ENCODE measurements at places on chromosomes 6 and 20.

DNA sequence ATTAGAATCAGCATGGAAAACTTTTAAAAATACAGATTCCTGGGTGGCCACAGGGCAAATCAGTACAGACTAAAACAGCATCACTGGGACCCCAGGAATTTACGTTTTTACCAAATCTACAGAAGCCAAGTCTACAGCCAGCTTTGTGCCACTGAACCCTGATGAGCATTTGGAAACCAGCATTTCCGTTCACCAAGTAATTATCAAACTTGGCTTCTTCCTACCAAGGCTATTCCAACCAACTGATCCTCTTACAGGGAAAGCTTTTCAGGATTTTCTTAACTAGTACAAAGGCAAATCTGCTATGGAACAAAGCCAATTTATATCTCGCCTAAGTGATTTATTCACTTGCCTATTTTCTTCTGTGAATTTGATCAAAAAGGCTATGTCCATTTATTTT, 47.0 kb downstream of the PLAGL1 start:
- H3K27me3 ChIP-seq: no peaks in the 10 kb centered on the region
- H3K4me1 ChIP-seq: no peaks in the 10 kb centered on the region
- no peak overlapping the region for H3K27ac ChIP-seq
- DNase-seq: no peak

DNA sequence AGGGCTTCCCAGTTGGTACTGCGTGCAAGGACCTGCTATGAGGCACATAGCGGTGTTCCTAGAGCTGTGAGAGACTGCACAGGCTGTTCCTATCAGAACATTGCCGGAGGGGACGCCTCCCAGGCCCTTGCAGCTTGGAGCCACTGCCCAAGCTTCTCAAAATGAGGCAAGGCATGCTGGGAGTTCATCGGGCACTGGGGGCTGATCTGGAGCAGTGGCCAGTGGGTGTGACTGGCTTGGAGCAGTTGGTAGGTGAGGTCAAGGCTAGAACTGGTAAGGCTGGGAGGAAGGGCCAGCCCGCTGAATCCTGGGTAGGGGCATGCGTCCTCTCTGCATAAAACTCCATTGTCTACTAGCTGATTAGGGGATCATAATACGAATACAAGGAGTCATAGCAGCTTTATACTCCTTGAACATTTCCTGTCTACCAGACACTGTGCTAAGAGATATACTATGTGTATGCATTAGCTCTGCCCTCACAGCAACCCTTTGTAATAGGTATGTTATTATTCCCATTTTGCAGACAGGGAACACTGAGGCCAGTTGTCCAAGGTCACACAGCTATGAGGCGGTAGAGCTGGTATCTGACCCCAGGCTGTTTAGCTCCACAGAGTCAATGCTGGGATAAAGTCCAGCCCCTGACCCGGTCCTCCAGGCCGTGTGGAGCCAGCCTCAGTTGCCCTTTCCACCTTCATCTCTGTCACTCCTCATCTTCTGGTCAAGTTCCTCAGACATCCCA, 53.7 kb downstream of the DLGAP4 start:
- H3K4me1 ChIP-seq: no peaks in the 10 kb centered on the region
- H3K27ac ChIP-seq: no peak overlapping the region
- no peak overlapping the region for H3K4me3 ChIP-seq
- H3K27me3 ChIP-seq: no peaks in the 10 kb centered on the region
- no peak for DNase-seq

DNA sequence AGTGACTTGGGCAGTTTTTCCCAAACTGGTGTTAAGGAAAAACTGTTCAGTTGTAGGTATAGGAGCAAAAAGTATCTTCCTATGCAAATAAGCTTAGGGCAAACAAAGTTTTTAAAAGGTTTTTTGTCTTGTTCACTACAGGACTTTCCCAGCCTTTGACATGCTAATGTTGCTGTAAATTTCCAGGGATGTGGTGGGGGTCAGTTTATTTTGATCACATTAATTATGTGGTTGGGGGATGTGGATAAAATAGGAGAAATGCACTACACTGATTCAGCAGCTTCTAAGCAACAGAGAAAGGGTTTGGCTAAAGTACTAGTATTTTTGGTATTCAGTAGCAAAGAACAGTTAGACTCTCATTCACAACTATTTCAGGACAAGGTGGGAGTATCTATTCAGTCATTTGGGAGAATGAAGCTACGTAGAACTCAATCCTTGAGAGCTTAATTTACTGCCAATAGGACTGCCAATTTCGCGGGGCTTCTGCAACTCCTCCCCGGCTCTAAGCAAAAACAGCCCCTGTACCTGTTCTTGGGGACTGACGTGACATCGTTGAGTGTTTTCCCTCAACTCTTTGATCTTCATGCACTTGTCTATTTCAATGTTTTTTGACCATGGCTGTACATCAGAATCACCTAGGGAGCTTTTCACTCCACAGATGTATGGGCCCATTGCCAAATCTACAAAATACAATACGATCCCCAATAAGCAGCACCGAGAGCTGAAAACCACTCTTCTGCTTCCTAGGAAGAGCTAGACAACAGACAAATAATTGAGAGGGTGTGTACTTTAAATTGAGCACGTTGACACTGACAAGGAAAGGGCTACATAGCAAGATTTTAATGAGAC, 94.8 kb upstream of the NHSL1 start:
- H3K4me3 ChIP-seq: peak overlapping the region; percentile 75
- H3K27ac ChIP-seq: peak overlapping the region; percentile 70

DNA sequence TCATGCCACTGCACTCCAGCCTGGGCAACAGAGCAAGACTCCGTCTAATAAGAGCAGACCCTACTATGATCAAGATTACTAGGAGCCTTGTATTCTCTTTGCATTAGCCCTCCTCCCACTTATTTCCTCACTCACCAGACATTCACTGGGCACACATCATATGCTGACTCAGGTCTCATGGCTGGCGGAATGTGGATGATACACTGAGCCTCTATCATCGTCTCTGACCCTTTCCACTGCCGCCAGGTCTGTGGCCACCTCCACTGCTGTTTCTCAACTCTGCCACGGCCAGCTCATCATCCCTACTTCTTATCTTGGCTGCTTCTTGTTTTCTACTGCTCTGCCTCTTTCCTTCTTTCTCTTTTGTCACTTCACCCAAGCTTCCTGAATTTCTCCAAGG, 161.0 kb downstream of the BACH2 start:
- H3K4me3 ChIP-seq: no peak overlapping the region
- DNase-seq: no peak
- H3K36me3 ChIP-seq: peaks cover 36% of the 10 kb centered on the region

DNA sequence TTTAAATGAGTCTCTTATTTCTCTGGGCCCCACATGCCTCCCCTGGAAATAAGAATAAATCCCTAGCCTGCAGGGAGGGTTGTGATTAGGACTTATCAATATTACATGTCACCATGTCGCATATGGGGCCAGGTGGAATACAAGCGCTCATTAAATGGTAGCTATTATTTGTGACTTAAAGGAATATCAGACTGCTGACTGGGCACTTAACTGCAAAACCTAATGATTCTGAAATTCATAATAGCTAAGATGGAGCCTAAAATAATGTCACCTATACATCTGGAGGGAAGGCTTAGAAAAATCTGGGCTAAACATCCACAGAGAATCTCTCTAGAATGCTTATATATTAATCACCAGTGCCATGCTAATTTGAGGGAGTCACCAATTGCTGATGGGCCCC, 106.5 kb downstream of the LRFN2 start:
- no peak for DNase-seq
- no peak overlapping the region for H3K27ac ChIP-seq
- no peaks in the 10 kb centered on the region for H3K36me3 ChIP-seq
- peaks cover 17% of the 10 kb centered on the region for H3K4me1 ChIP-seq
- peaks cover 16% of the 10 kb centered on the region for H3K27me3 ChIP-seq

DNA sequence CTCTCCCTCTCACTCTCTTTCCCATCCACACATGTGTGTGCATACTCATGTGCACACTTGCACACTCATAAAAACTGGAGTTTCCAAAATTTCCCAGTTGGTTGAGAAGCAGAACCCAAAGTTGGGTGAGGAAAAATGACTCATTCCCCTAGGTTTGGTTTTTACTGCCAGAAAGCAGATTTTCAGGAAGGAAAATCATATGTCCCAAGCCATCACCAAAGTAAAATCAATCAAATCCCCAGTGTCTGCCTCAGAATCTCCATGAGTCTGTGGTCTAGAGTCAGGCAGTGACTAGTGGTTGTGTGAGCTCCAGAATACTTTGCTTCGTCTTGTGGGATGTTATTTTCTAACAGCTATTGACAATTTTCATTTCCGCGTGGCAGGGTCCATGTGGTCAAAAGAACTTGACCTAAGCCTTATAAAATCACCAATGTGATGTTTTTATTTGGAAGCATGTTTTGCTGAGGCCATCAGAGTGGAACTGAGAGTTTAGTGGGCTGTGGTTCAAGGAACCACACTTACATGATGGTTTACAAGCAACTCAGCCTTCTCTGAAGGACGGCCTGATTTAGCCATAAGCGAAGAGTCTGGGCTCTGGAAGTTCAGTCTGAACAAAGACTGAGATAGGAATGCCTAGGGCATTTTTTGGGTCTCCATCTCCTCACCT, 81.9 kb upstream of the CCN6 start:
- DNase-seq: no peak
- H3K36me3 ChIP-seq: peaks cover 1% of the 10 kb centered on the region
- peak overlapping the region; percentile 1 for H3K27ac ChIP-seq
- no peak overlapping the region for H3K4me3 ChIP-seq

DNA sequence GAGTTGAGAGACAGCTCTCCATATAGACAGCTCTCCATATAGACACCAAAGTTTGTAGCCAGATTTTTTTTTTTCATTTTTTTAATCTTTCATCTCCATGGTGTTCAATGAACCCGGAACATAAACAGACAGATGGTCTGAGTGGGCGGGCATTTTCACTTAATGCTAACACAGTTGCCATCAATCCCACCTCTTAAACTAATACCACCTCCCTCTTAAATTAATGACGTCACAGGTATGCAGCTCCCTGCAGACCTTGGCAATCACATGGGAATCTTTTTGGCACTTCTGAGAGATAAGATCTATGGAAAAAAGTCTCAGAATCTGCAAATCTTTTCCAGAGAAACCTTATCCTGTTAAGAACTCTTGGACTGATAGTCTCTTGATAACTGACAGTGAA, 43.2 kb downstream of the PFDN4 start:
- no peaks in the 10 kb centered on the region for H3K36me3 ChIP-seq
- H3K27ac ChIP-seq: no peak overlapping the region
- DNase-seq: no peak
- no peak overlapping the region for H3K4me3 ChIP-seq

GRCh38 chr6:130447374-130447773, 81.6 kb downstream of the TMEM200A start:
- no peak overlapping the region for H3K27ac ChIP-seq
- H3K27me3 ChIP-seq: peaks cover 2% of the 10 kb centered on the region
- H3K36me3 ChIP-seq: peaks cover 1% of the 10 kb centered on the region
- no peaks in the 10 kb centered on the region for H3K4me1 ChIP-seq

- peaks cover 3% of the 10 kb centered on the region for H3K36me3 ChIP-seq
- DNase-seq: peak; percentile 80
- H3K4me1 ChIP-seq: peaks cover 29% of the 10 kb centered on the region
- no peak overlapping the region for H3K27ac ChIP-seq
Observed at GRCh38 chr20:17533396-17533795, 2.2 kb upstream of the BFSP1 start.

GRCh38 chr20:41719151-41719550, 101.0 kb upstream of the CHD6 start:
- no peaks in the 10 kb centered on the region for H3K36me3 ChIP-seq
- no peak for DNase-seq
- H3K4me3 ChIP-seq: no peak overlapping the region
- H3K27me3 ChIP-seq: peaks cover 2% of the 10 kb centered on the region
- H3K4me1 ChIP-seq: no peaks in the 10 kb centered on the region

DNA sequence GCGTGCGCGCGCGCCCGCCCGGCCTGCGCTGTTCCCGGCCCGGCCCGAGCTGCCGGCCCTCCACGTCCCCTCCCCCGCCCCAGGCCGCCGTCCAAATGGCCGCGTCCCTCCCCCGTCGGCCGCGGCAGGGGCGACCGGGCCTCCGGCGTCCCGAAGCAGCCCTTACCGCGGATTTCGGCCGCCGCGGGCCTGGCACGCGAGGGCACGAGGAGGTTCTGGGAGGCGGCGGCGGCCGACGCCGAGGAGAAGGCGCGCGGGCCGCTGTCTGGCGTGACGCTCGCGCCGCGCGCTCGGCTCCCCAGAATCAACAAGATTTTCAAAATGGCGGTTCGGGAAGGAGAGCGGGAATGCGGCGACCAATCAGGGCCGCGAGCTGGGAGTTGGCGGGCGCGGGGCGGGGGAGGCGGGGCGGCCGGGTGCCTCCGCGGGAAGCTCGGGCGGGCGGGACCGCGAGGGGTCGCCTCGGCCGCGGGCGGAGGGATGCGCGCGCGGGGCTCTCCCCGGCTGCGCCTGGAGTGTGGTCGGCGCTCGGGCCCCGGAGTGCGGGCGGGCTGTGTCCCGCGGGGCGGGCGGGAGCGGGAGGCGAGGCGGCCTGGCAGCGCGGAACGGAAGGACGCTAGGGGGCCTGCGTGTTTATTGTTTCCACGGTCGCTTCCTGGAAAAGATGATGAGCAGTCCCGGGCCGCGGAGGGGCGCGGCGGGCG, at the start of gene DEK:
Gene DEK, minus strand, starts transcription at position 312 of the 704 bp plus-strand sequence. CDS start 543 bp downstream, outside the sequence.
- DNase-seq: peak; percentile 95
- peak within 1 kb of the TSS; percentile 94 for H3K27ac ChIP-seq
- H3K36me3 ChIP-seq: peaks cover 41% of the 10 kb centered on the region
- H3K27me3 ChIP-seq: no peaks in the 10 kb centered on the region

DNA sequence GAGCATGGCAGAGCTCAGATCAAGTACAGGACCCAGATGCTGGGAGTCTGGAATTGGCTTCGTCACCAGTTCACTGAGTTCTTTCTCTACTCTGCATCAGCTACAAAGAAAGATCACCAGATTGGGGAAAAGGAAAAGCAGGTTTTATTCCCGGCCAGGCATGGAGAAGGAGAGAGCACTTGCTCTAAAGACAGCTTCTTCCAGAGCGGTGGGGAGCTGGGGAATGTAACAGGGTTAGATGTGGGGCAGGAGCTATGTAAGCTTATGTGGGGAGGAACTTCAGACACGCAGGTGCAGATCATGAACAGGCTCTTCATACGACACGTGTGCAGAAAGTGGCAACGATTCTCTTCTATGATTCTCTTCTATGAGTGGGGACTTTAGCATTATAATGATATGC, 4.9 kb upstream of the ACSS1 start:
- H3K27ac ChIP-seq: no peak overlapping the region
- DNase-seq: no peak
- no peak overlapping the region for H3K4me3 ChIP-seq

DNA sequence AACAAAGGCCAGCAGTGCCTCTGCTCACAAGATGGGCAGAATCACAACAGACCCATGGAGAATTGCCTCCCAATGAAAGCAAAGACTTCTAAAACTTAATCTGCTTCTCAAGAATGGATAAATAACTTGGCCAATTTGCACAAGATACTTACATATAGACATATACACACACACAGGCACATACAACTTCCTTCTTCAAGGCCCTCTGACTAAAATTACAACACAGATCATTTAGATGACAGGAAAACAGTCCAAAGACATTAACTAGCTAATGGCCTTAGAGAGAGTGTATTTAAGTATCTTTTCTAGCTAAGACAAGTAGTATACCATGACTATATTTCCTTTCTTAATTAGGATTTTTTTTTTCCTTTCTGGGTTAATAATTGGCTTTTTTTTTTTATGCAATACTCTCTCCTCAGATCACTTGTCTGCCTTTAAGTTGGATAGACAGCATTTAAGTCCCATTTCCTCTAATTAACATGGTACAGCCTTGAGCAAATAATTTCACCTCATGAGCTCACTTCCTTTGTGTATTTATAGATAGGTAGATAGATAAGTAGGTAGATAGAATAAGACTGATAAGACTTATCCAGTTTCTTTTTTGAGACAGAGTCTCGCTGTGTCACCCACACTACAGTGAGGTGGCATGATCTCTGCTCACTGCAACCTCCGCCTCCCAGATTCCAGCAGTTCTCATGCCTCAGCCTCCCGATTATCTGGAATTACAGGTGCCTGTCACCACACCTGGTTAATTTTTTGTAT, 70.0 kb downstream of the NRSN1 start:
- no peaks in the 10 kb centered on the region for H3K36me3 ChIP-seq
- H3K27ac ChIP-seq: no peak overlapping the region
- peaks cover 10% of the 10 kb centered on the region for H3K27me3 ChIP-seq
- DNase-seq: no peak
- no peaks in the 10 kb centered on the region for H3K4me1 ChIP-seq
